ENCODE measurements at places on chromosomes 7 and 10. TPM values are rescaled to one million over a fixed set of nuclear protein-coding genes. Genes with fewer than 3 reads are reported as not detected.

KIF20B gene
- 5.7 TPM for total RNA-seq

EBLN1 gene
- not detected for total RNA-seq

GRCh38 chr10:101122270-101123084, 8.6 kb upstream of the TLX1 start:
- no peak for DNase-seq

NACAD gene
- 3.7 TPM for total RNA-seq

GRCh38 chr10:99343262-99343661, 14.1 kb downstream of the CNNM1 start:
- DNase-seq: no peak

HTR7 gene
- total RNA-seq: 0.65 TPM
